CD4-positive, alpha-beta T cell treated with Interleukin-12 subunit alpha and Interleukin-12 subunit beta, for 1 hour (primary cell): ENCODE measurements at places on chromosomes 4 and X.

GRCh38 chr4:26052663-26053541 lies 138.9 kb downstream of the SMIM20 start:
- no peak for DNase-seq

DNA sequence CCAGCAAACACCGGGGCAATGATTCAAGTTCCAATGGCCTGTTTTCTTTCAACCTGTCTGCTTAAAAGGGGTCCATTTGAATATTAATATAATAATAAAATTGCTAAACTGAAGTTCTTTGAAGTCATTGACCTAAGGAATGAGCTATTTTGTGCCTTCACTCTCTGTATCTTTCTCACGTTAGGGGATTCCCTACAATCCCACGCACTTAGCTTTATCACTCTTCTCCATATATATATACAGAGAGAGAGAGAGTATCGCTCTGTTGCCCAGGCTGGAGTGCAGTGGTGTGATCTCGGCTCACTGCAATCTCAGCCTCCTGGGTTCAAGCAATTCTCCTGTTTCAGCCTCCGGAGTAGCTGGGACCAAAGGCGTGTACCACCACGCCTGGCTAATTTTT lies 83.9 kb upstream of the NWD2 start:
- no peak for DNase-seq

- DNase-seq = no peak
These were observed 28.4 kb downstream of the ZNF630 start for GRCh38 chrX:48043056-48043455.

DNA sequence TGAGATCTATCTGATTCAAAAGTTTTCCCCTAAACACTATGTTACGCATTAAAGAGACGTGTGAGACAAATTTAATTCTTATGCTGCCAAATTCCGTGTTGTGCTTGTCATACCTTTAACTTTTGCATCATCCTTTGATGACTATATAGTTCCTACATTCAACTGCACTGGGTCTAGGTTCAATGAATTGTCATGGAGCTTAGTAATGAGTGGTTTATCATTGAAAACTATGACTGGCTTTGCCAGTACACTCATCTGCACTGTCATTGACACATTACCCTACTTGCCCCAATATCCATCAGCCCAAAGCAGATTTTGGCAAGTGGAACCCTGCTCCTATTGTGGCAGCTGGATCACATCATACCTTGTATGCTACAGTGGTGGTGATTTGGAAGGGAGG lies 882.9 kb upstream of the SLIT2 start:
- DNase-seq = no peak

GRCh38 chr4:150821641-150822040 lies 193.4 kb downstream of the LRBA start:
- DNase-seq = no peak

DNA sequence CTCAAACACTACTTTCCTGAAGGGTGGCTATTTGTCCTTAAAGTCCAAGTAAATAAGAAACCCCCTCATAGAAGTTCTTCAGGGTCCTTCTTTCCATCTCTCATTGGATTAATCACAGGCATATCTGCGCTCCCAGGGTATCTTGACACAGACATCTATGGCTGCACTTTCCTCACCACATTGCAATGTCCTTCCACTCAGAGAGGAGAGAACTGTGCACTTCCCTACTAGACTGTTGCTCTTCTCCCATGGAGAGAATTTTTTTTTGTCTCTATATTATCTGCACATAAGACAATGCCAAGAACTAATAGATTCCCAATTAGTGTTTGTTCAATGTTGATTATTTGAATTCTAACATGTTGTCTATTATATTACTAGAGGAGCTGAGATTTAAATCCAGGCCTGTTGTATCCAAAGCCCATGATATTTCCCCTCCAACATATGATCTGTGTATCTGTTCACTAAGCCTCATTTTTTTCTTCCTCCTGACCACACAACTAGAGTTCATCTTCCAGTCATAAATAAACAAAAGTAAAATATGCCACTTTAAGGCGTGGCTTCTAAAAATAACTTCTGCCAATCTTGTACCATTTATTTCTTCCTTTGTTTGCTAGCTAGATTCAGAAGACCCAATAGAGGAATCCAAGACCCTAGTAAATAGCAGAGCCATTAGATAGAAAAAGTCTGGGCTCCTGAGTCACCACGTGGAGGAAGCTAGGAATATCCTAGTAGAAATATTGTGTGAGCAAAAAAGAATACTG lies 61.5 kb upstream of the FAM241A start:
- no peak for DNase-seq

- DNase-seq = no peak
These were observed 25.8 kb downstream of the DOCK11 start for GRCh38 chrX:118521435-118521834.

DNA sequence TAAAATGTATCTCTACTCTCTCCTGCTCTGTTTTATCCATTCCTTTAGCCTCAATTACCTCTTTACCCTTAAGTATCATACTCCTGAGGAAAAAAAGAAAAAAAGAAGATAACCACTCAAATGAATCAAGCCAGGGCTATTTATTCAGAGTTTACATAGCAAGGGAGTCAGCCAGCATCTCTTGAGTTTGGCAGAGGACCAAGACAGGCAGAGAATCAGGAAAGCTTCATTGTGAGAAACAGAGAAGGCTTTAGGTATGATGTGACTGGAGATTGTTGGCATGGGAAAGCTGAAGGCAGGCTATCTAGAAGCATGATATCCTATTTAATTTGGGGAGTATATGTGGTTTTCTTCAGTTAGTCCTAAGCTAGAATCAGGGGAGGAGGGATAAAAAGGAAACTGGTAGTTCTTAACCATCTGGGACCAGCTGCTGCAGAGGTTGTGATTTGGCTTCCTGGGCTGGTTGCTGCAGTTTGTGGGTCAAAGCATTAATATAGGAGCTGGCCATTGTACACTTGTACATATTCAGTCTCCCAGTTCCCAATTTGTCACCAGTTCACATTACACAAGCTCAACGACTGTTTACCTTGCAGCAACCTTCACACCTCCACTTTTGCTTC lies 11.2 kb downstream of the APELA start:
- no peak for DNase-seq

GRCh38 chrX:105752338-105752956 lies 69.9 kb upstream of the NRK start:
- DNase-seq = no peak

DNA sequence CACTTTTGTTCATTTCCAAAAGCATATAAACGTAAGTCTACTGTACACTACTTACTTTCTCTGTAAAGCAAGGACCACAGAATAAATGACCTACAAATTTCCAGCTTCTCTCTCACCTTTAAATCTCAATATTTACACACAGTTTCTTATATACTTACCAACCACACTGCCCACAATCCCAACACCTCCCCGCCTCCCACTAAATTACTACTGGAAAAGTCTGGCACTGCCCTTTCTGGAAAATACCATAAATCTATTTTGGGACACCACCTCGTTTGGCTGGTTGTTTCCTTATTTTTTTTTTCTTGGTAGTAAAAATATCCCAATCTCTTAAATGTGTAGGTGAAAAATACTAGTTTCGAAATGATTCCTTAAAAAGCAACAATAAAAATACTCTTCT lies 19.6 kb downstream of the FAT1 start:
- no peak for DNase-seq

GRCh38 chrX:106874075-106874474 lies 29.1 kb downstream of the RIPPLY1 start:
- peak; percentile 22 for DNase-seq

GRCh38 chr4:73917081-73917501 lies 47.9 kb downstream of the CXCL1 start:
- DNase-seq = no peak

- no peak for DNase-seq
These were observed at the start of gene HHIP for GRCh38 chr4:144645631-144646522. HHIP (plus strand) TSS chr4:144646156; CDS start chr4:144646676, 520 bp downstream.

DNA sequence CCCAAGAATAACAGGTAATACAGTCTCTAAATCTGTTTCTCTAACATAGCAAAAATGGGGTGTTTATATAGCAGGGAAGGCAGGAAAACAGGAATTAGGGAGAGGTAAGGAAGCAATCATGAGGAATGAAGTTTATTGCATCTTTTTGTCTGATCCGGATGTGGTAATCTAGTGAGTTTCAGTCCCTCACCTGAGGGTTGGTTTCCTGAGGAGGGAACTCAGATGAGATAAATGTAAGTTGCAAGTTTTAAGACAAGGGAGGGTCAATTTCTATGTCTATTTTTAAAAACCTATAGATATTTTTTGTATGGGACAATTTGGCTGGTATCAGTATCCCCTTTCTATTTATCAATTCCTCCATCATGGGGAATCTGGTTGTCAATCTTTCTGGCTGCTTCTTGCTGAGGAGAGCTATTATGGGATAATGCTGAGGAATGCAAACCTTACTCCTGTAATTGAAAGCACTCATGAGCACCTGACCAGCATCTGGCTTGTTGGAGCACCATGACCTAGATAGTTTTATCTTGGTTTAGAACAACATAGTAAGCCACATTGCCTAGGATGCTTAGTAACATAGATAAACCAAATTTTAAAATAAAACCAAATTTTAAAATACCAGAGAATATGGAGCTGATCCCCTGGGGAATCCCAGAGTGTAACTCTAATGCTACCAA lies 130.1 kb downstream of the ADAM29 start:
- no peak for DNase-seq

DNA sequence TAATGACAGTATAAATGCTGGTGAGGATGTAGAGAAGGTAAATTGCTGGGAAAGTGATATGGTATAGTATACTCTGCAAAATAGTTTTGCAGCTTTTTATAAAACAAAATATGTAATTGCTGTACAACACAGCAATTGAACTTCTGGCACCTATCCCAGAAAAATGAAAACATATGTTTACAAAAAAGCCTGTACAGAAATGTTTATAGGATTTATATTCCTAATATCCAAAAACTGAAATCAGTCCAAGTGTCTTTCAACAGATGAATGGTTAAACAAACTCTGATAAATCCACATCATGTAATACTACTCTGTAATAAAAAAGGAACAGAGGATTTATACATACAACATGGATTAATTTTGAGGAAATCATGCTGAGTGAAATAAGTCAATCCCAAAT lies 198.4 kb upstream of the ACTRT1 start:
- DNase-seq = no peak

GRCh38 chrX:49921109-49921508 lies 1.3 kb upstream of the CLCN5 start:
- DNase-seq = no peak

- no peak for DNase-seq
These were observed 341.8 kb downstream of the MAGEB5 start for GRCh38 chrX:26557691-26558321.

GRCh38 chrX:56099271-56099670 lies 132.9 kb upstream of the KLF8 start:
- DNase-seq = no peak

GRCh38 chrX:108875548-108875947 lies 139.2 kb upstream of the IRS4 start:
- DNase-seq = no peak

DNA sequence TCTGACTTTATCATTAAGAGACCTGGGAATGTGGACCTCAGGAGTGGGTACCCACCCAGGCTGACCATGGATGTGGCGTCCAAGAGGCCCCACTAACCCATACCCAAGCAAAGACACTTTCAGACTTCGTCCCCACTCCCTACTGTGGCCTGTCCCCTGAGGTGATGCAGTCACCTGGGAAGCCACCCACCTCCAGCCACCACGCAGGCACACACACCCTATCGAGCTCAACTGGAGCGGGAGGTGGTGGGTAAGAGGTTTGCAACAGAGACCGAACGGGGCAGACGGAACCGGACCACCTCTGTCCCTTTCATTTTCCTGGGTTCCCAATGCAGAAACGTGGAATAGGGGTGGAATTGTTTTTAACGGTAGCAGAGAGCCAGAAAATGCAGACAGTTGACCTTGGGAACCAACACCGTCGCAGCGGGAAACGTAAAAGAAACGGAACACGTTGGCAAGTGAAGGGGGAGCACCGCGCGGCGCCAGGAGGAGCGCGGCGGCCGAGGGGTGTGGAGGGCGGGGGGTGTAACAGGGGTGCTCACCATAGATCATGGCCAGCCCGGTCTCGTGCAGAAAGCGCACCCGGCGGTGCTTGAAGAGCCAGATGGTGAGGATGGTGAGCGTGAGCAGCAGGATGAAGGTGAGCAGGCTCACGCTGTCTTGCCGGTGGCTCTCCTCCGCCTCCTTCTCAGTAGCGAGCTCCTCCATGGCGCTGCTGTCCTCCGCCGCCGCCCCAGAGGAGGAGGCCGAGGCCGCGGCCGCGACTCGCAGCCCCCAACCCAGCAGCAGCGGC lies 559 bp downstream of the SLC9A7 start:
- DNase-seq = no peak

GRCh38 chrX:109936114-109936513 lies 66.8 kb upstream of the TMEM164 start:
- DNase-seq = no peak

- no peak for DNase-seq
These were observed 294.6 kb upstream of the STS start for GRCh38 chrX:6852869-6853268.

GRCh38 chr4:26130173-26130572 lies 190.6 kb upstream of the RBPJ start:
- DNase-seq = no peak

- no peak for DNase-seq
These were observed 427.7 kb upstream of the MAGEB2 start for GRCh38 chrX:29787656-29788055.

DNA sequence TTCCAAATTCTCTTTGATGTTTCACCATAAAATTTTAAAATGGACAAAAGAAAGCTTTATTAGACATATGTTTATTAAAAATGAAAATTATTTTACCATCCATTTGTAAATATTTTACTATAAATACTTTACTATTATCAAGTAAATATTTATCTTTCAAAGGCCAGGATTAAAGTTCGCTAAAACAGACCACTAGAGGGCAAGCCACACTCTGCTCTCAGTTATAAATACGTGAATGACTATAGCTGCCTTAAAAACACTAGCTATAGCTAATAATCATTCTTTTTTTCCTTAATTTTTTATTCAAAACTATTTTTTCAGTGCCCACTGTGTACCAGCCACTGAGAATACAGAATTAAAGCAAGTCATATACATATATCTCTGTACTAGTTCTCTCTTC lies 38.6 kb downstream of the UNC5C start:
- DNase-seq = no peak

GRCh38 chrX:78024349-78025059 lies 55.1 kb upstream of the PGAM4 start:
- peak; percentile 66 for DNase-seq

DNA sequence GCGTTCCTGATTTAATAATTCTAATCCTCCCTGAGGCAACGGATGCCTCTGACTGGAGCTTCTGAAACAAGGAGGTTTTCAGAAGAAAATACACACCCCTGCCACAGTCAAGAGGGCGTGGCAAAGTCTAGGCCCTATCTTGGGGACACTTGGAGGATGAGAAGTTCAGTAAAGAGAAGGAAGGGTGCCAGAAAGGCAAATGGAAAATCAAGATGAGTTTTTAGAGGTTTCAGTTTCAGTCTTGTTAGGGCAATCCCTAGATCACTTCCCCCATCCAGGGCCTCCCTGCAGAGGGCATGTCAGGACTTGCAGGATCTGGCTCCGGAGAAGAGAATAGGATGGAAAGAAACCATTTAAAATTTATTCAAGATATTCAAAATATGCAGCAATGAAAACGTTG lies 28.5 kb upstream of the FGF2 start:
- DNase-seq = no peak

DNA sequence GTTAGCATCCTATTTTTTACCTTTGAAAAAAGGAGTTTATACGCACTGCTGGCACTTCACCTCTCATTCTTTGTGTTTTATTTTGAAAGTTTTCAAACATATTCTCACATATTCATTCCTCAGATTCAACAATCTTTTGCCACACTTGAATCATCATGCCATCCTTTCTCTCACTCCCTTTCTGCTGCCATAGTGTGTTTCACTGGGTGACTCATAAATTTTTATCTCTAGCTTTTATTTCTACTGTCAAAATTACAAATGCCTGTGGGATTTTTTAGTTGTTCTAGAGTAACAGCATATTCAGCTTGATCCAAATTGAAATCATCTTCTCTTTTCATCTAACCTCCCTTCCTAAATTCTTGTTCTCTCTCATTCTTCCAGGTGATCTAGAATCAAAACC lies 28.0 kb downstream of the MFSD8 start:
- DNase-seq = no peak
